Progenitor cell of endocrine pancreas (in vitro differentiated cells): ENCODE measurements at places on chromosomes 2 and 18.

- no peak for DNase-seq
Observed at GRCh38 chr2:69099541-69099940, 86.6 kb downstream of the ANTXR1 start.

DNA sequence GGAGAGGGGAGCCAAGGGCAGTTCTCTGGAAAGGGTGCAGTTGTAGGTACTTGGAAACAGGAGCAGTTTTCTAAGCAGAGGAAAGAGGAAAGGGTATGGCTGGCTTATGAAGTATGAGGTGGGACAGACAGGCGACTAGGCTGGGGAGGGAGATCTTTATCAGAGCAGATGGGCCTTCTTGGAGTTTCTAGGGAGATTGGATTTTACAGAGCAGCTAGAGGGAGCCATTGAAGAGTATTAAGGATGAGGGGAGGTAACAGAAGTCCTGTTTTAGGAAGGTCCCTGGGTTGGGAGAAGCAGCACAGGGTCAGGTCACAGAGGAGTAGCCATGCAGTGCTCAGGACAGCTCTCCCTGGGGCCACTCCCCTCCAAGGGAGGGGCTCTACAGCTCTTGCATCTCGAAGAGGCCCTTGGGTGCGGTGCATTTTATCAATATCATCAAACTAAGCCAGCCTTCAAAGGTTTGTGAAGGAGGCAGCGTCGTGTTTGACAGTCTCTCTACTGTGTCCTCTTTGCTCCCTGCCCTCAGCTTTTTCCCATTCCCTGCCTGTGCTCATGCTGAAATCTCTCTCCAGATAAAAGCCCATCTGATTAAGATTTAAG lies 154.3 kb downstream of the SETBP1 start:
- DNase-seq, result no peak

GRCh38 chr2:73979021-73979420 lies 5.7 kb upstream of the TET3 start:
- DNase-seq, result no peak

DNA sequence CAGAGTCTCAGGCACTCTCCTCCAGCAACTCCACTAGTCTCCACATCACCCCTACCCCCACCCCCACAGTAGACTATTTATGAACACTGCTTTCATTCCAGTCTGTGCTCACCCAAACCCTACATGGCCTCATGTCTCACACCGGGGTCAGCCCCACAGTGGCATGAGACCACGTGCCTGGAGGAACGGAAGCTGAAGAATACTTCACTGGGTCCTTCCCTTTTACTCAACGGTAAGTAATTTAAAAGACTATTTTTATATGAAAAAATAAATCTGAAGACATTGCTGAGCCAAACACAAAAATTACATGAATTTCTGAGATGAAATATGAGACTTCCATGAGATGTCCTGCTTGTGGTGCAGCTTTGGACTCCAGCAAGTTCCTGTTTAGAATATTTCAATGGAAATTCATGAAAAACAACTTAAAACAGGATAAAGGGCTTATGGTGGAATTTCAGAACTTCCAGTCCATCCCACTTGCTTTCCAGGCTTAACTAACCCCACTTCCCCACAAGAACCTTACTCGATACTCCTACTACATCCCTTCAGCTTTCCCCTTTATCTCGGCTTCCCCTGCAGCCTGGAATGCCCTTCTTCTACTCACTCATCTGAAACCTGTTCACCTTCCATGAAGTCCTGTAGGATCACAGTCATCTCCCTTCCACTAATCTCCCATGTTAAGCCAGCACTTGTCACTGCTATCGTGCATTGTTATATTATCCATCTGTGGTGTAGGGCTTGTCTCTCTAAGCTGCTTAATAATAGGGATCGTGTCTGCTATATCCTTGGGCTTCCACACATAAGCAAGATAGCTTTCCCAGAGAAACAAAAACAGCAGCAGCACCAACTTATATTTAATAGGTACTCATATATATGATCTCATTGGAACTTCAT lies 47.9 kb downstream of the SLC14A1 start:
- DNase-seq, result no peak

DNA sequence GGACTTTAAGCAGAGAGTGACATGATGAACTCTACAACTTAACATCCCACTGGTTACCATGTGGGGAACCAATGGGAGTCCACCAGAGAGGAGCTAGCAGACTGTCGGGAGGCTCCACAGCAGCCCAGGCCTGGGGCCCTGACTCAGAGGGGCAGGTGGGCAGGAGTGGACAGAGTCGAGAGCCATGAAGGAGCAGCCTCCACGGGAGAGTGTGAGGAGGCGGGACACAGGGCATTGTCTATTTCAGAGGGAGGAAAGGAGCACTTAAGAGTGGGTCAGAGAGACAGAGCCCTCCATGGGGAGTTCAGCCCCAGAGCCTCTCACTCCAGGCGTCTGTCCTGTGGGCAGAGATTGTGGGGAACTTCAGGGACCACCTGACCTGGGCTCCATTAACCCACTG lies 118.7 kb downstream of the CYP26B1 start:
- DNase-seq, result peak; percentile 6

GRCh38 chr2:186695081-186695756 lies 1.4 kb downstream of the FAM171B start:
- DNase-seq, result no peak

DNA sequence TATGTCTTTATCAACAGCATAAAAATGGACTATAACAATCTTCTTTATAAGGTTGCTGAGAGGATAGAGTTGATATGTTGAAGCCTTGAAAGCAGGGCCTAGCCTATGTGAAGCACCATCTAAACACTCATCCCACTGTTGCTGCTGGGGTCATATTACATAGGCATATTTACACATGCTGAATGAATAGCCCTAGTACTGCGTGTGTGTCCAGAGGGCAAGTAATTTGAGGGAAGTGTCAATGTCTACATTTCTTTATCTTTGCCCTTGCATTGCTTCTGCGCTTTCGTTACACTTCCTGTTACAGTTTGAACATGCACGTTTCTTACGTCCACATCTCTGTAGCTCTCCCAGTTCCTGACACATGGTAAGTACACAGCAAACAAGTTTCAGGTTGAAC lies 280.3 kb upstream of the ATP5MC3 start:
- no peak for DNase-seq

GRCh38 chr2:13057671-13058070 lies 340.9 kb downstream of the TRIB2 start:
- no peak for DNase-seq

- DNase-seq, result no peak
Observed at GRCh38 chr18:5729983-5730699, 165.2 kb downstream of the TMEM200C start.

DNA sequence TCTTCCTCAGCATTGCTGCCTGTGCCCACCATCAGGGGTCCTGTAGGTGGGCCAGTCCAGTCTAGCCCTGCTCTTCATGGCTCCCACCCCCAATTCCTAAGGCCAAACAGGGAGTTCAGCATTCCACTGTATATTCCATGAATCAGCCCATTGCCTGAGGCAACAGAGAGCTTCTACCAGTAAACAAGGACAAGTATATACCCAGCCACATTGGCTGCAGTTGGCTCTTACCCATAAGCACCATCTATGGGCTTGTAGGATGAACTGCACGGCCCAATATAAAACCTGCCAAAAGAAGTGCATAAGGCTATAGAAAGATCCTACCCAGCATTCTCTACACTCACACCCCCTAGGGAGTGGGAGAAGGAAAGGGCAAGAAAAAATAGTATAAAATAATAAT lies 95.1 kb upstream of the SALL3 start:
- DNase-seq, result no peak

GRCh38 chr2:36356990-36357846 lies 1.6 kb downstream of the CRIM1 start:
- DNase-seq, result no peak

- no peak for DNase-seq
Observed at GRCh38 chr2:74584088-74584645, 29.6 kb downstream of the DOK1 start.

GRCh38 chr2:237097911-237098702 lies 12.4 kb downstream of the COPS8 start:
- no peak for DNase-seq

DNA sequence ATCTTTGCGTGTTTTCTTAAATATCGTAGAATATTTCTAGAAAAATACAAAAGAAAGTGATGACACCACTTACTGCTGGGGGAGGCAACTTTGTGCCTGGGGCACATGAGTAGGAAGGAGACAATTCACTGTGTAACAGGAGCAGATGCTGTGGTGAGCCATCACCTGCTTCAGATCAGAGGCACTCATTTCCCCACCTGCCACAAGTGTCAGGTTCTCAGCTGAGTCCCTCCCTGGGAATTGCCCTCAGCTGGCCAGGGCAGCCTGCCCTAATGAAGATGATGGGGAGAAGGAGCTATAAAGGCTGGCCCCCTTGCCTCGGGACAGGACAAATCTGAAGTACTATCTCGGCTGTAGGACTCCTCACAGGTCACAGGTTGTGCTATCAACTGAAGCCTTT lies 322.8 kb downstream of the STK39 start:
- no peak for DNase-seq

GRCh38 chr18:2921778-2922177 lies 75.0 kb downstream of the EMILIN2 start:
- no peak for DNase-seq

DNA sequence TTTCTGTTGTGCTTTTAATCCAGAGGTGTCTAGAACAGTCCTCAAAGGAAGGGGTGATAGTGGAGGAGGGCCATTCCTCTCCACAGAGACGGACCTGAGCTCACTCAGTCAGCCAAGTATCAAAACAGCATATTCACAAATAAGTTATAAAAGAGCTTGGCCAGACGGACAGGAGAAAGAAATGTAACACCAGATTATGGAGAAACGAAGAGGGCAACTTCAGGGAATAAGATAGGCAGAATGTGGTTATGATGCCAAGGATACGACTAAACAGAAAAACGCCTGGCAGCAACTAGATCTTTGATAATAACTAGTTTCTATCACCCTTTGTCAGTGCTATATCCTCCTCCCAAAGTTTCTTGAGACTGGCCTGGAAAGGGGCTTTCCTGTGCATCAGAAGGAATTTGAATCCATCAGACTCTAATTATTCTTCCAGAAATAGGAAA lies 42.5 kb downstream of the MAP4K3 start:
- no peak for DNase-seq

DNA sequence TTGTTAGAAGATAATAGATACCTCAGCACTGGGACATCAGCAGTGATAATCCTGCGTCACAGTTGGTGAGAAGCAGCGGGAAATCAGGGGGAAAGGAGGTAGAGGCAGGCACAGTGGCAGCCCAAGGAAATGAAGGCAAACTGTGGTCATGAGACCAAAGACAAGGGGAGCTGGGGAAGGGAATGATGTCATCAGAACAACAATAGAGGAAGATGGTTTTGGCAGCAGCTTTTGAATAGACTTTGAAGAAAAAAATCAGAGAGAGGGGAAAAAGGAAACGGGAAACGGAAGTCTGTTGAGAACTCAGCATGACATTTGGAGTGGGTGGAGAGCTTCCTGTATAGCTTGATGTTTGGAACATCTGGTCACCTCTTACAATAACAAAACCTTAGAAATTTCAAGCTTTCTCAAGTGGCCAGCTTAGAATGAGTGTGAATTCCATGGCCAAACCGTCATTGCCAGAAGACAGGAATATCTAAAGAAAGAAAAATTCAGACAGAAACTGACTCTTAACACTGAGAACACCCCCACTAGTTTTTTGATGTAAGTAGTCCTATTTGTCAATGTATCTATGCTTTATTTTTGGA lies 18.4 kb upstream of the YES1 start:
- no peak for DNase-seq

GRCh38 chr2:102027036-102027980 lies 35.5 kb downstream of the IL1R2 start:
- DNase-seq, result no peak

DNA sequence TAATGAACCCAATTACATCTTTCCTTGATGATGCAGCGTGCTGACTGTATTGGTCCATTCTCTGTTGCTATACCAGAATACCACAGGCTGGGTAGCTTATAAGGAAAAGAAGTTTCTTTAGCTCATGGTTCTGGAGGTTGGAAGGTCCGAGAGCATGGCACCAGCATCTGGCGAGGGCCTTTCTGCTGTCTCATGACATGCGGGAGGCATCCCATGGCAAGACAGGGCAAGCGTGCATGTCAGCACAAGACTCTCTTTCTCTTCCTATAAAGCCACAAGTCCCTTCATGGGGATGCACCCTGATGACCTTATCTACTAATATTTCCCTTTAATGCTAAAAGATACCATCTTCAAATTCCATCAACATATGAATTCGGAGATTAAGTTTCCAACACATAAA lies 122.8 kb upstream of the FHL2 start:
- no peak for DNase-seq

- DNase-seq, result no peak
Observed at GRCh38 chr2:212841460-212841859, 302.9 kb upstream of the ERBB4 start.

GRCh38 chr2:160630801-160631590 lies 137.4 kb upstream of the RBMS1 start:
- no peak for DNase-seq

DNA sequence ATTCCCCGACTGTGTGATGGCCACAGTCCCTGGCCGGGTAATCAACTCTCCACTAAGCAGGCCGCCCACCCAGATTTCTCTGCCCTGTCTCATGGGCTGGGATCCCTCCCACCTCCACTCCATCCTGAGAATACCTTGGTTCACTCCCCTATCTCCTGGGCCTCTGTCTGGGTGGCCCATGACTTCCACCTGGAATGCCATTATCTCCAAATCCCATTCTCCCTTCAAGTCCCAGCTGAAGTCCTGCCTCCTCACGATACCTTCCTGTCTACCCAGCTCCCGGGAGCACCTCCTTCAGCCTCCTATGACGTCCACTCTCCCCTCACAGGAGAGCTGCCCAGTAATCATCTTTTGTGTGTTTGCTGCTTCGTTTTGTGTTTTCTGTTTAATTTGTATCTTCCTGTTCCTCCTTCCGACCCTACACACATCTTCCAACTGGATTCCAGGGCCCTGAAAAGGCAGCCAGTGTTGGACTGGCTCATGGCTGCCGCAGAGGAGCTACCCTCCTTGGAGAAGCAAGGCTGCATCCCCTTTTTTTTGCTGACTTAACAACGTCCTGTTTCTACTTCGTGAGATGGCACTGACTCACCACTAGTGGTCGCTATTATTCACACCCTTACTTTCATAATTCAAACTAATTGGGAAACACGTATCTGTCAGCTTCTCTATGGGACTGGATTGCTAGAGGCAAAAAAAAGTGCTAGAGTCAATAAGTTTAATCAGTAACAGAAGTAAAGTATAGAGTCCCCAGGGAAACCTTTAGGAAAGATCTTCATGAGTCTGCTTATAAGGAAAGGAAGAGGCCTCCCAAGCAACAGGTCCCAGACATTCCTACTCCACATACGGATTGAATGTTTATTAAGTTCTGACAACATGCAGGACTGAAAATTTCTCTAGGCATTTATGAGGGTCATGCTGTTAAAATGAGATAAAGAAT lies 171.9 kb upstream of the GATA6 start:
- no peak for DNase-seq

DNA sequence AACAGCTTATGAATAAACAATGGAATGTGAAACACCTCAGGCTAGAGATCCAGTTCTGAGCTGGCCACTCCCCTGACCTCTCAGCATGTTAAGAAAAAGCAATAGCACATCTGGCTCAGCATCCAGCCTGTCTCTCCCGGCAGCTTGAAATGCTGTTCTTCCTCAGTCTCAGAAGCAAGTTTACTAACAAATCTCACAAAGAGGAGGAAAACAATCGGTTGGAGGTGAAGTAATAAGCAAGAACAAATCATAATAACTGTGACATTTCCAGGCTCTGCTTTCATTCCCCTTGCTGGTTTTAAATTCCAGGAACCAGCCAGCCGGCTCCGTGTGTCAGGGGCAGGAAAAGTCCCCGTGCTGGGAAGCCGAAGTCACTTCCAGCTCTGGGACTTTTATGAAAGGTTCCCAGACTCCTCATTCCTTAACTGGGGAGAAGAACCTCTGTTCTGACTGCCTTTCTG lies 133.9 kb upstream of the ARL4C start:
- DNase-seq, result no peak
